ENCODE measurements at places on chromosomes 13 and 19.
A peak's percentile ranks its signal among the peaks of the same experiment; 100 is the strongest.

DNA sequence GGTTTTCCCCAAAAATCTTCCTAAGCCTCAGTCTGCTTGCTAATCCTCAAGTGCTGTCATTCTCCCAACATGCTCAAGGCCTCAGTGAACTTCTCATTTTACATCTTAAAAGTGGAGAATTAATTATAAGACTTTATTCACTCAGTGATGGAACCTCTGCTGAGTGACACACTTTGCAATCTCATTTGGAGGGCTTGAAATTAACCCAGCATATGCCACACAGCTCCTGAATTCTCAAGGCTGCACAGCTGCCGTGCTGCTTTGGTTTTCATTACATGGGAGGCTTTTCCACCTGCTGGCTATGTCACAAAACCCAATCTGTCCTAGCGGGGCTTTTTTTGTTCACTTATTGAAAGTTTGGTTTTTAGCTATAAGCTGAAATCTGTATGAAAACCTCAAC, 28.3 kb upstream of the SERPINE3 start:
- DNase-seq: no peak

- no peak for DNase-seq
These were observed 687 bp downstream of the MATK start for GRCh38 chr19:3785451-3785937.

DNA sequence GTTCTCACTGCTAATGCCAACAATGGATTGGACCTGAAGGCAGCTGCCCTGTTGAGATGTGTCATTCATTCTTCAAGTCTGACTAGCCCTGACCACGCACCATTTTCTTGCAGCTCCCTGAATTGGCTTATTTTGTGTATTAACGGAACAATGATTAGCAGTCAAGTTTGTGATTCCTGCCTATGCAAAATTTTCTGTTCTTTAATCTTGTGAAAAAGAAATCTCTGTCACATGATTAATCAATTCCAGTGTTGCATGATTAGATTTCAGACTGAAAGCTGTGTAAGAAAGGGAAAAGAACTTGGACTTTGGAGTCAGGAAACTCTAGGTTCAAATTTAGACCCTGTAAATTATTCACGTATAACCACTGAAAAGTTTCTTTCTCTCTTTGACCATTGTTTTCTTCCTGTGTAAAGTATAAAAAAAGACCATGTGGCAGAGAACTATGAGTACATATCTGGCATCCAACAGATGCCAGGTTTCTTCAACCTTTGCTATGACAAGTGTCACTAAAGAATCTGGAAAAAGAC, 64.5 kb upstream of the SLC10A2 start:
- no peak for DNase-seq

- DNase-seq: no peak
These were observed 31.6 kb upstream of the GAS6 start for GRCh38 chr13:113895436-113895835.

DNA sequence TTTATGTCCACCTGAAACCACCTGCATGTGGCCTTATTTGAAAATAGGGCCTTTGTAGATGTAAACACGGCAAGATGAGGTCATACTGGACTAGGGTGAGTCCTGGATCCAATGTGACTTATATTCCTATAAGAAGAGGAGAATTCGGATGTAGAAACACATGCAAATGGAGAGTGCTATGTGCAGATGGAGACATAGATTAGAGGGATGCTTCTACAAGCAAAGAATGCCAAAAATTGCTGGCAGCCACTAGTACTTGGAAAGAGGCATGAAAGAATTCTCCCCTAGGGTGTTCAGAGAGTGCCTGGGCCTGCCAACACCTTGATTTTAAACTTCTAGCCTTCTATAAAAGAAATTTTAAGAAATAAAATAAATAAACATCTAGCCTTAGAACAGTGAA, 226.1 kb downstream of the RFC3 start:
- no peak for DNase-seq

DNA sequence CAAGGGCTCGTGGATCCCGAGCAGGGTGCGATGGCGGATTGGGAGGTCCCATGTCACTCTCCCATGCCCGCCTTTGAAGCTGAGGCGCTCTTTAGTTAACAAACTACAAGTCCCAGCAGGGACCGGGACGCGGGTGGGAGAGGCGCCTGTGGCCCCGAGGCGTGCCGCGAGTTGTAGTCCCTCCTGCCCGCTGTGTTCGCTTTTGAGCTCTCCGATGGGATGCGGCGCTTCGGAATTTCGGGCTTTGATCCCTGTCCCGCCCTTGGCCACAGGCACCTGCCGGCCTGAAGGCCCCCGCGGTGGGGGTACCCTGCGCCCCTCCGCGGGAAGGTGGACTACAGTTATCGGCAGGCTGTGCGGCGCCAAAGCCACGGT, 11.0 kb downstream of the CYTH2 start:
- DNase-seq: peak; percentile 50

DNA sequence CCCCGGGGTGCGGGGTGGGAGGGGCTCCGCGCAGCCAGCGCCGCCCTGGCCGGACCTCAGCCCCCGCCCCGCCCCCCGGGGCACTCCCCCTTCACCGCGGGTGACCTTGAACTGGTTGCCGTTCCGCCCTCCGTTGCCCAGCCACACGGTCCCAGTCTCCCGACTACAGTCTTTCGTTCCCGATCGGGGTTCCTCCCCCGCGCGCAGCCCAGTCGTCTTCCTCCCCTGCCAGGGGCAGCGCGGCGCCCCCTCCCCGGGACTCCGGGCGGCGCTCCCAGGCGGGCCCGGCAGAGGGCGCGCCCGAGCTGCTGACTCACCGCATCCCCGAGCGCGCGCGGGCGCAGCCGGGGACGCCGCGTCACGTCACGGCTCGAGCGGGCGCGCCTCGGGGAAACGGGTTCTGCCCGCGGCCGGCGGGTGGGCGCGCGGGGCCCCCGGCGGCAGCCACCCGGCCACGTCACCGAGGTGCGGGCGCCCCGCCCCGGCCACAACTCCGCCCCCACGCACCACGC, 459 bp downstream of the MIDN start:
- peak; percentile 65 for DNase-seq

DNA sequence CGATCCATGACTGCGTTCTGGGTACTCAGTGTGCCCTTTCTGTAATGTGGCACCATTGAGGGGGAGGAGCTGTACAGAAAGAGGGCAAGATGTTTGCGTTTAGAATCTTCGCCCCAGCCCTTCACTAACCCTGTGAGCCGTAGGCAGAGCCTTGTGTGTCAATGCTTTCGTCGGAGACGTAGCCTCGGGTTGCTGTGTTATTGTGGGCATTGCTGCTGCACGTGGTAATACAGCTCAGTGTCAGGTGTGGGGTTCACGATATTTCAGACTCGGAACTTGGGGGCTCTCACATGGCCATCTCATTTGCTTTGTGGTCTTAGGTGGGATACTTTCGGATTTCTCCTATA, 6.1 kb downstream of the RPS9 start:
- DNase-seq: no peak

DNA sequence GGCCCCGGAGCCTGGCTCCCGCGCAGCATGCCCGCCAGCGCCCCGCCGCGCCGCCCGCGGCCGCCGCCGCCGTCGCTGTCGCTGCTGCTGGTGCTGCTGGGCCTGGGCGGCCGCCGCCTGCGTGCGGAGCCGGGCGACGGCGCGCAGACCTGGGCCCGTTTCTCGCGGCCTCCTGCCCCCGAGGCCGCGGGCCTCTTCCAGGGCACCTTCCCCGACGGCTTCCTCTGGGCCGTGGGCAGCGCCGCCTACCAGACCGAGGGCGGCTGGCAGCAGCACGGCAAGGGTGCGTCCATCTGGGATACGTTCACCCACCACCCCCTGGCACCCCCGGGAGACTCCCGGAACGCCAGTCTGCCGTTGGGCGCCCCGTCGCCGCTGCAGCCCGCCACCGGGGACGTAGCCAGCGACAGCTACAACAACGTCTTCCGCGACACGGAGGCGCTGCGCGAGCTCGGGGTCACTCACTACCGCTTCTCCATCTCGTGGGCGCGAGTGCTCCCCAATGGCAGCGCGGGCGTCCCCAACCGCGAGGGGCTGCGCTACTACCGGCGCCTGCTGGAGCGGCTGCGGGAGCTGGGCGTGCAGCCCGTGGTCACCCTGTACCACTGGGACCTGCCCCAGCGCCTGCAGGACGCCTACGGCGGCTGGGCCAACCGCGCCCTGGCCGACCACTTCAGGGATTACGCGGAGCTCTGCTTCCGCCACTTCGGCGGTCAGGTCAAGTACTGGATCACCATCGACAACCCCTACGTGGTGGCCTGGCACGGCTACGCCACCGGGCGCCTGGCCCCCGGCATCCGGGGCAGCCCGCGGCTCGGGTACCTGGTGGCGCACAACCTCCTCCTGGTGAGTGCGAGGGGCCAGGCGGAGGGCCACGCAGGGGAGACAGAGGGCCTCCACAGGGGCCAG, at the start of gene KL:
Gene KL (plus strand): TSS at position 10 of the 909 bp plus-strand sequence. CDS start 18 bp downstream, at position 28.
- DNase-seq: no peak

GRCh38 chr13:91203430-91203829, 144.1 kb upstream of the MIR17HG start:
- DNase-seq: no peak

GRCh38 chr19:56840451-56841192, at the start of the genes PEG3 and ZIM2:
PEG3 (minus strand) TSS chr19:56840726; CDS start chr19:56824655, 16,071 bp downstream.
ZIM2 (minus strand) TSS chr19:56840726; CDS start chr19:56824277, 16,449 bp downstream.
- peak; percentile 40 for DNase-seq

GRCh38 chr13:30241532-30241931, 65.8 kb downstream of the KATNAL1 start:
- no peak for DNase-seq

DNA sequence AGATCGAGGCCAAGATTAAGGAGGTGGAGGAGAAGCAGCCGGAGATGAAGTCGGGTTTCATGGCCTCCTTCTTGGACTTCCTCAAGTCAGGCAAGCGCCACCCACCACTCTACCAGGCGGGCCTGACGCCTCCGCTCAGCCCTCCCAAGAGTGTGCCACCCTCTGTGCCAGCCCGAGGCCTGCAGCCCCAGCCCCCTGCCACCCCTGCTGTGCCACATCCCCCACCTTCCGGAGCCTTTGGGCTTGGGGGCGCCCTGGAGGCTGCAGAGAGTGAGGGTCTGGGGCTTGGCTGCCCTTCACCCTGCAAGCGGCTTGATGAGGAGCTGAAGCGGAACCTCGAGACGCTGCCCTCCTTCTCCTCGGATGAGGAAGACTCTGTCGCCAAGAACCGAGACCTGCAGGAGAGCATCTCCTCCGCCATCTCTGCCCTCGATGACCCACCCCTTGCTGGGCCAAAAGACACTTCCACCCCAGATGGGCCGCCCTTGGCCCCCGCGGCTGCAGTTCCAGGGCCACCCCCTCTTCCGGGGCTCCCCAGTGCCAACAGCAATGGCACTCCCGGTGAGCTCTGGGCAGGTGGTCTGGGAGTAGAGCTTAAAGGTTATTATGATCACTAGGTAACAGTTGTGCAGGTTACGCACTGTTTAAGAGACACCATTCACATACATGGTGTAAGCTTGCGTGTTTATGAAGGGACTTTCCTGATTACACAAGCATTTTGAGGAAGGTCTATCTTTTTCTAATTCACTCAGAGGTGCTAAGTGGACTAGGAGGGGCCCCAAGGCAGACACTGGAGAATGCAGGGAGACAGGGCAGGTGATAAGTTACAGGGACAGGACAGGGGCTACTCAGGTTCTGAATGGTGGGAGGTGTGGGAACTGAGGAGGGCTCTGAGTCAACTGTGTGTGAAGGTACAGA, 8.7 kb downstream of the PRR12 start:
- DNase-seq: no peak

DNA sequence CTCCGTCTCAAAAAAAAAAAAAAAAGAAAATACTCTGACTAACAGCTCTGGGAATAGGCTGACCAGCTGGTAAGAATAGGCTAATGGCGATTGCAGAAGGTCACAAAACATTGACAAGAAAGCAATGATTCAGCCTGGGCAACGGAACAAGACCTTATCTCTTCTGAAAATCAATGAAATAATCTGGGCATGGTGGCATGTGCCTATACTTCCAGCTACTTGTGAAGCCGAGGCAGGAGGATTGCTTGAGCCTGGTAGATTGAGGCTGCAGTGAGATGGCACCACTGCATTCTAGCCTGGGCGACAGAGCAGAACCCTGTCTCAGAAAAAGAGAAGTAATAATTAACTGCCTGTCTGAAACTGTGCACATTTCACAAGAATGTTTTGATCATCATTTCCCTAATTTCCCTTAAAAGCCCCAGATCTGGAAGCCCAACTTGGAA, 18.8 kb upstream of the MTRF1 start:
- DNase-seq: no peak

DNA sequence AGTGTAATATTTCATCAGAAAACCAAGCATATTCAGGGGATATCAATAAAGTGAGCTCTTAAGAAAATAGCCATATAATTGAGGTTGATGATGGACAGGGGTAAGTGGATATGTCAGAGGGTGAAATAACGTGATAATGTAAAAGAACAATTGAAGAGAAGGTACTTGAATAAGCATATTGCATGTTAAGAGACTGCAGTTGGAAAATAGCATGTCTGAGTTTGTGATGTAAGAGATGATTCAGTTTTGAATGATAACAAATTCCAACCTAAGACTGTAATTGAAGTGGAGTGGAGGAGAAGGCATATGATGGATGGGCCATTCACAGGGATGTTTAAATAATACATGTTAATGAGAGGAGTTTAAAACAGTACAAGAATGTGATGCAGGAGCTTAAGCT, 1633.5 kb downstream of the SLITRK1 start:
- DNase-seq: no peak

- DNase-seq: no peak
These were observed 19.7 kb upstream of the GTF3A start for GRCh38 chr13:27404680-27405079.

GRCh38 chr19:7739211-7739755, 7.4 kb upstream of the CLEC4G start:
- no peak for DNase-seq

DNA sequence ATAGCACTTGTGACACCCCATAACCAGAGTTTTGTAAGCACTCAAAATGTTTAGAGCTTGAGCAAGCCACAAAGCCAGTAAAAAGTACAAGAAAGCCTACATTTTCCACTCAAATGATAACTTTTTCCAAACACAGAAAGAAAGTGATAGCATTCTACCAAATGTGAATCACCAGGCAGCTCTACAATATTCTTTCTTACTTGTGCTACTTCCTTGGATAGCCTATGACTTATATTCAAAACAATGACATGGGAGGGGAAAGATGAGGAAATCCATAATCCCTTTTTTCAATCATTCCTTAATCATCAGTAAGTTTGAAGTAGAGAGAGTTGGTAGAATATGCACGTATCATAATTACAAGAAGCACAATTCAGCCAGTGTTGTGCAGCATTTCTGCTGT, 650.8 kb upstream of the PCDH9 start:
- DNase-seq: no peak

Measured in amygdala (tissue), 56 donors.